ENCODE measurements at places on chromosomes 3 and 15.

DNA sequence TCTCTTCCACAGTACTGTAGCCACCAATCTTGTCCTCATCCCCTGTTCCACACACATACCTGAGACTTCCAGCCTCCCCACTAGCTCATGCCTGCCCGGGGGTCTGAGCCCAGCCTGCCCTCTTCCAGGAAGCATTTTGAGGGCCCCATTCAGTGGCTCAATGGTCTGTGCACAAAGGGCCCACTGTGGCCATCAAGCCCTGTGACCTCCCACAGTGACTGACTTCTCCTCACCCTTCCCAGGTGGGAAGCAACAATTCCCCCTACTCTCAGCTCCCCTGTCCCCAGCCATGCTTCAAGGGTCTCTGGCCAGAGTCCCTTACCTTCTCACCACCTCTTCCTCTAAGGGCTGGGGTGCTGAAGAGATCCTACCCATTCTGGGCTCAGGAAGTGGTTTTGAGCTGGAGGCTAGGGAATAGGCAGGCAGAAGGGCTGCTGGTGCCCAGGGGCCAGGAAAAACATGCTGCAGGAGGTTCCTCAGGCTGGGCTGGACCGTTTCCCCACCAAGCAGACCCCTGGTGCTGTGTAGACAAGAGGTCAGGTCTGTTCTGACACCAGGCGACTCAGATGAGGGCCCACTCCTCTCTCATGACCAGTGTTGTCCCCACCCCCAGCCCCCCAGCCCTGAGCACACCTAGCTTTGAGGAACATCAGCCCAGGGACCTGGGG, 3.0 kb upstream of the KLF15 start:
- DNase-seq: no peak

DNA sequence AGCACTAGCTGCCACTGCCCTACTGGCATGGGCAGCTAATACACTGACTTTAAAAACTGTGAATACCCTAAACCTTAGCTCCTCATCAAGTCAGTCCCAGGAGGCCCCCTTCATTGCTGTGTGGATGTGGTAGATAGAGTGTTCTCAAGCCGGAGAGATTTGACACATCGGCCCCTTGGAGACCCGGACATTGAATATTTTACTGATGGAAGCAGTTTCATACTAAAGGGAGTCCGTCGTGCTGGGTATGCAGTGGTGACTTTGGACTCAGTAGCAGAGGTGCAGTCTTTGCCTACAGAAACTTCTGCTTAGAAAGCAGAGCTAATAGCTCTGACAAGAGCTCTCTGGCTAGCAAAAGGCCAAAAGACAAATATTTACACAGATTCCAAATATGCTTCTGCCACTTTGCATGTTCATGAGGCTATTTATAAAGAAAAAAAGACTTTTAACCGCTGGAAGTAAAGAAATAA, 17.5 kb downstream of the CCR4 start:
- no peak for DNase-seq

- no peak for DNase-seq
These were observed 96.0 kb downstream of the C3orf70 start for GRCh38 chr3:185056908-185057307.

- no peak for DNase-seq
These were observed 1.2 kb upstream of the ZBTB20 start for GRCh38 chr3:115148142-115148790.

DNA sequence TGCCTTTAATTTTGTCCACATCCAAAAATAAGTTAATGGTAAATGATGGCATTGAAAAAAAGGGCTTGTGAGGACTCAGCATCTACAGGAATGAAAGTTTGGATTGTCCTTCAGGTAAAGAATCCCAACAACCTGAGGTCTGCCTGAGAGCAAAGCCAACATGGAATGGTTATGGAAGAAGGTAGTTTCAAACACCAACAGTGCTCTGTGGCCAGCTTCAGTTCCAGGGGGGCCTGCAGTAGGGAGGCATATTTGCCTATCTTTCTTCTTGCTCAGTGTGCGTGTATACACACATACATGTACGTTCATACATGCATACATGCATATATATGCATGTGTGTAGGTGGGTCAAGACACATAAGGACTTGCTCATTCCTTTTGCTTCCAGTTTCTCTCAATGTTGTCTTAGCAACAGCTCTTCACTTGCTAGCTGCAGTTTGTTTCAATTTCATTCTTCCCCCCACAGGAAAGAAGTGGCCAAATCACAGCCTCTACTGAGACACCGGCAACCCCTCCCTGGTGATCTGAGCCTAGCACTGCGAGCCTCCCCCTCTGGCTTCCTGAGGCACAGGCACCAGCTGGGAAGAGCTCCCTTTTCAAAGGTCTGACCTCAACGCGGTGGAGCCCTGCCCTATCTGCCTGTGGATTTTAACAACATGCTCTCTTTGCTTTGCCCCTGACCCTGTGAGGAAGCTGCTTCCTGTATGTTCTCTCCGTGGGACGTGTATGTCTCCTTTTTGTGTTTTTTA, 146.2 kb downstream of the KLF13 start:
- DNase-seq: no peak

GRCh38 chr3:101945980-101946379, 96.7 kb downstream of the NFKBIZ start:
- no peak for DNase-seq

DNA sequence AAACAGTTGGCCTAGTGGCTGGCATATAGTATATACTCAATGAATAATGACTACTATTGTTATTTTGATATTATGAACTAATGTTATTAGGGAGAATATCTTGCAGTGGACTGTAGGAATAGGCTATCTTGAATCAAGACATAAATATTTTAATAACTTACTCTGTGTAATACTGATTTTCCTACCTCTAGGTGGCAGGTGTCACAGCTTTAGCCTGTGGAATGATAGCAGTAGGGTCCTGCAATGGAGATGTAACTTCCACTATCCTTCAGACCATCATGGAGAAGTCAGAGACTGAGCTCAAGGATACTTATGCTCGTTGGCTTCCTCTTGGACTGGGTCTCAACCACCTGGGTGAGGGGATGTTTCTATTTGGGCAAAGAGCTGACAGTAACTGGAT, 6.5 kb downstream of the PSMD2 start:
- DNase-seq: no peak

- no peak for DNase-seq
These were observed 8.1 kb upstream of the SELENOK start for GRCh38 chr3:53899750-53900149.

- peak; percentile 67 for DNase-seq
These were observed 838.5 kb downstream of the TUSC7 start for GRCh38 chr3:117547956-117548550.

- DNase-seq: peak; percentile 61
These were observed 63.7 kb upstream of the ULK4 start for GRCh38 chr3:42025370-42026138.

DNA sequence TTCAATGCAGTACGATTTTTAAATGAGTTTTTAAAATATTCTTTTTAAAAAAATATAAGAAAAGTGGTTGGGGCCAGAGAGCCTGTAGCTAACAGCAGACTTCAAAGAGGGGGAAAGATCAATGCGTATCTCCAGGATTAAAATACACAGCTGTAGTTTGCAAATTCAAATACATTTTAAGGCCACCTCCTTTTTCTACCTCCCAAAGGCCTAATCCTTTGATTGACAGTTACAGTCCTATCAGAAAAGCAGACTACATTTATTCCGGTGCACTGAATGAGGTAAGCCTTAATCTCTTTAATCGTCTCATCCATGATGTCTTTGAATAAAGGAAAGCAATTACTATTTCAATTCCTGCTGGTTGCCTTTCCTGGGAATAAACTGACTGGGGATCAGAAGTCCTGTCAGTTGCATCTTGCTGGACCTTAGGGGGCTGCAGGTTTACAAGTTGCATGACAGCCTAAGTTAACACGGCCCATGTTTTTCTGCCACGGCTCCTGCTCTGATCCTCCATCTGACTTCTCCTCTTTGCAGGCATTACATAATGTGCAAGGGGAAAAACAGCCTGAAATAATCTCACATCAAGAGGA, 51.7 kb downstream of the CADPS start:
- no peak for DNase-seq

- DNase-seq: peak; percentile 8
These were observed 394.2 kb downstream of the LSAMP start for GRCh38 chr3:116051040-116051439.

- no peak for DNase-seq
These were observed 347.3 kb downstream of the CNTN3 start for GRCh38 chr3:74267131-74267530.

DNA sequence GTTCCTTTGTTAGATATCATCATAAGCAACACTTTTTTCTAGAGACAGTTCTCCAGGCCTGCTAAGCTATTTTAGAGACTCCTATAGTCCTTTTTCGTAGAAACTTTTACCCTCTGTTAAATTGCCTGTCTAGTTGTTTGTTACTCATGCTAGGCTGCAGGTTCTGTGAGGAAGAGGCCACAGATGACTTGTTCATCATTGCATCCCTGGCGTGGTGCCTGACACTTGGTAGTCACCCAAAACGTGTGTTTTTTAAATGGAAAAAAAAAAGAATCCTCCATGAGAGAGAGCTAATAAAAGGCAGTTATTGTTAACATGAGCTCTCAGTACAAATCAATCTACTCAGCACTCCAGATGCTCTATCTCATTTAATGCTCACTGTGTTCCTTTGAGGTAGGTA, 35.1 kb downstream of the CCDC54 start:
- no peak for DNase-seq

DNA sequence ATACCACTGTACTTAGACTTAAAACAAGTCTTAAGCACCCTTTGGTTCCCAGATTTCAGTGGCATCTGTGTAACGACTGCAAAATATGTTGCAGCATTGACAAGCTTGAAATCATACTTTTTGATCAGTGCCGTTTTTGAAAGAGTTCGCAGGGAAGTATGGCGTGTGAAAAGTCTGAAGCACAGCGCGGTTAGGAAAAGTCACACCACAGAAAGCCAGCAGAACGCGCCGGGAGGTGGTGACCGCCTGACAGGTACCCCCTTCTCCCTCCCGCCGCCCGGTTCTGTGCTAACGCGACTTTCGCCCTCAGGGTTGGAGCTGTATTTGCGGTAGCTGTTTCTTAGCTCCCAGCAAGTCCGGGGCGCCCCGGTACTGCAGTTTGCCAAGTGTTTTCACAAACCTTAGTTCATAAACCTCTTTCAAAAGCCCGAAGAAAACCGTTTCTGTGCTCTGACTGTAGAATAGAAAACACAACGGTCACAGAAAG, 481 bp upstream of the CRYBG3 start:
- peak; percentile 13 for DNase-seq

DNA sequence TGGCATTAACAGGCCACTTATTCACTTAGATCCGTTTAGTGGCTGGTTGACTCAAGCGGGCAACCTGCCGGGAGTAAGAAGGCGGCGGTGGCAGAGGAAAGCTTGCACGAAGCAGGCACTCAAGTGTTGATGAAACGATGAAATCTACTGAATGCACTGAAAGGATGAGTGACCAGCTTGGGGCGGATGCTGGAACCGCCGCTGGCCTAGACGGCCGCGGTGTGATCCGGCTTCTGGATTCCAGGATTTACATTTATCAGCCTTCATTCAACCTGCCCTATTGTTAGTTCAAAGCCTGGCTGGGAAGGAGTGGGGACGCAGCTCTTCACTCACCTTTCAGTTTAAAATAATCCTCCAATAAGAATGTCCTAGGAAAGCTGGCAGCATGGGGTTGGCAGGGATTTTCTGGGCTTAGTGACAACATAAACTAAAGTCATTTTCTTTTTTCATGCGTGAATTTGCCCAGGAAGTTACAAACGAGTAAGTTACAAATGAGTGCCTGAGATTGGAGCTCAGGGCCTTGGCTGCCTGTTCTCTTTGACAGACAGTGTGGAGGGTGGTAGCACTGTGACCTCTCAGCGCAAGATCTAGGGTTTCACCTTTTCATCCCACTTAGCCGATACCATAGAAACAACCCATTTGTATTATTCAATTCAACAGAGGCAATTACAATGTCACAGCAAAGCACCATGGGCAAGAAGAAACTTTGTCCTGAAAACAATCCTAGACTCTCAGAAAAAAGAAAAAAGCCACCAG, 1.1 kb upstream of the PLCH1 start:
- DNase-seq: no peak

DNA sequence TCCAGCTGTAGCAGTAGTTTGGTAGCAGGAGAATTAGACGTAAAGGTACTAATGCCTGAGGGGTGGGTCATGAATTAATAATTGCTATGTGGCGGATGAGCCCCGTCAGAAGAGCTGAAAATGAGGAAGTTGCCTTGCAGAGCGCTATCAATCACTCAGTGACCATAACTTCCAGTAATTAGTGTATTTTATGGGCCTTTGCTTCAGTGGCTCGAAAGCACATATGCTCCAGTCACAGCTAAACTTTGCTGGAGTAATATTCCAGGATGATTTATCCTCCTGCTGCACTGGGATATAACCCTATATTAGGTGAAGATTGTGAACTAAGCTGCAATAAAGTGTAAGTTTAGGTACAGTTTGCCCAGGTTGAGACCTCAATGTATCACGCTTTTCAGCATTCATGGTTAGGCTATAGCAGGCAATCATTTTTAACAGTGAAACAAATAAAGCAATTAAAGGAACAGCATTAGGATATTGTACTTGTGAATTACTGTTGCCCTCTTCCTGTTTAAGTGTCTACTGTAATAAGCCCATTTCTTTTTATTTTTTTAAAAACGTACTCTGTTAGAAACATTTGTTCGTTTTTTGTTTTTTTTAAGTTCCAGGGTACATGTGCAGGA, 104.6 kb upstream of the SKOR1 start:
- DNase-seq: no peak

DNA sequence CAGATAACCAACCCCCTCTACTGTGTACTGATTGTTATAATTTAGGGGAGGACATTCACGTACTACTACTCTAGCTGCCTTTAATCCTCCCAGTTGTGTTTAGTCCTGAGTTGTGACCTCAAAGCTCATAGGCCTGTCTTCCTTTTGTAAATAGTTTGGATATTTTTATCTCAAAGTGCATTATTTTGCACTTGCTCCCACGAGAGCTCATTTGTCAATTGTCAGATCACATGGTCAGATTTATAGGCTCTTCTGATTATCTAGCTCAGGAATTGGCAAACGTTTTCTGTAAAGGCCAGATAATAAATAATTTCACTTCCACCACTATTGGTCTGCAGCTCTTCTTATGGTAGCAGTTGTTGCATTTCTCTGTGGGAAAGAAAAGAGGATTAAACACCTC, 14.4 kb upstream of the SLC30A4 start:
- DNase-seq: no peak

GRCh38 chr3:108011616-108012015, 79.2 kb downstream of the CD47 start:
- DNase-seq: no peak

DNA sequence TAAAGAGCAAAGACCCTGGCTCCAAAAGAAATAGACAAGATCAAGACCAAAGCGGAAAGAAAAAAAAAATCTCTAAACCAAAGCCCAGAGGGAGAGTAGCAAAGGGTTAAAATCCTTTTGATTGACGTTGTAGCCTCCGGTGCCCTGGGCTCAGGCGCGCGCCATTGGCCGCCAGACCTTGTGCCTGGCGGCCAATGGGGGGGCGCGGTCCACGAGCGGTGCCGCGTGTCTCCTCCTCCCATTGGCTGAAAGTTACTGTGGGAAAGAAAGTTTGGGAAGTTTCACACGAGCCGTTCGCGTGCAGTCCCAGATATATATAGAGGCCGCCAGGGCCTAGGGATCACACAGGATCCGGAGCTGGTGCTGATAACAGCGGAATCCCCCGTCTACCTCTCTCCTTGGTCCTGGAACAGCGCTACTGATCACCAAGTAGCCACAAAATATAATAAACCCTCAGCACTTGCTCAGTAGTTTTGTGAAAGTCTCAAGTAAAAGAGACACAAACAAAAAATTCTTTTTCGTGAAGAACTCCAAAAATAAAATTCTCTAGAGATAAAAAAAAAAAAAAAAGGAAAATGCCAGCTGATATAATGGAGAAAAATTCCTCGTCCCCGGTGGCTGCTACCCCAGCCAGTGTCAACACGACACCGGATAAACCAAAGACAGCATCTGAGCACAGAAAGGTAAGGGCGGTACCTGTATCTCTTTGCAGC, at the start of gene HES1:
Gene HES1, plus strand, starts transcription at position 343 of the 713 bp plus-strand sequence. Its CDS starts 233 bp downstream, at position 576.
- DNase-seq: peak; percentile 95

- DNase-seq: no peak
These were observed 234.0 kb upstream of the PPP2R3A start for GRCh38 chr3:135731546-135731945.

Data from RWPE1 (cell line).